ENCODE measurements at places on chromosomes 1 and 21.

DNA sequence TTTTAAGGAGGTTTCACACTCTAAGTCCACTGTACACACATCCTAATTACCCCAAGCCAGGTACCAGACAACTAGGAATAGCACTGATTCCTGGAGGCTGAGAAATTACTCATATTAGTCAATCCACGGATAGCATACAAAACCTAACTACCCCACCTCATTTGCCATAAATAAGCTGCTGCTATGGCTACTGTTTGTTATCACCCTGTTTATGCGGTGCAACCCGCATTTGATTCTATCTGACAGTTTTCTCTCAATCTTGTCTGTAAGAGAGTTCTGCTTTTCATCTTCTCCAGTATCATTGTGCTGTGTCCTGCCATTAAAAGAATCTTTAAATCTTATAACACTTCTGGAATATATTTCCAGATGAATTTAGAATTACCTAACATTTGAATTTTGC, 1496.5 kb downstream of the PLA2G4A start:
- DNase-seq = no peak

DNA sequence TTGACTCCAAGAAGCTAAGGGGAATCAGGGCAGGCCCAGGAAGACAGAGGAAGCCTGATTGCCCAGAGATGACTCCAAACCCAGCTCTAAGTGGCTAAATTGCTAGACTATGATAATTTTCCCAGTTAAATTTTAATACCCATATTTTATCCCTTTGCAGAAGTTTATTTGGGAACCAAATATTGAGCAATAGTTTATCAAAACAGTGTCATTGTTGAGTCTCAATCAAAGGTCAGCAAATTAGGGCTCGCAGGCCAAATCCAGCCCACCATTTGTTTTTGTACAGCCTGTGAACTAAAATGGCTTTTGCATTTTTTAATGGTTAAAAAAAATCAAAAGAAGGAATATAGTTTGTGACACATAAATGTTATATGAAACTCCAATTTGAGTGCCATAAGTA, 47.1 kb downstream of the LBR start:
- DNase-seq = no peak

- no peak for DNase-seq
These were observed 5.8 kb downstream of the KCNJ10 start for GRCh38 chr1:160064164-160064563.

DNA sequence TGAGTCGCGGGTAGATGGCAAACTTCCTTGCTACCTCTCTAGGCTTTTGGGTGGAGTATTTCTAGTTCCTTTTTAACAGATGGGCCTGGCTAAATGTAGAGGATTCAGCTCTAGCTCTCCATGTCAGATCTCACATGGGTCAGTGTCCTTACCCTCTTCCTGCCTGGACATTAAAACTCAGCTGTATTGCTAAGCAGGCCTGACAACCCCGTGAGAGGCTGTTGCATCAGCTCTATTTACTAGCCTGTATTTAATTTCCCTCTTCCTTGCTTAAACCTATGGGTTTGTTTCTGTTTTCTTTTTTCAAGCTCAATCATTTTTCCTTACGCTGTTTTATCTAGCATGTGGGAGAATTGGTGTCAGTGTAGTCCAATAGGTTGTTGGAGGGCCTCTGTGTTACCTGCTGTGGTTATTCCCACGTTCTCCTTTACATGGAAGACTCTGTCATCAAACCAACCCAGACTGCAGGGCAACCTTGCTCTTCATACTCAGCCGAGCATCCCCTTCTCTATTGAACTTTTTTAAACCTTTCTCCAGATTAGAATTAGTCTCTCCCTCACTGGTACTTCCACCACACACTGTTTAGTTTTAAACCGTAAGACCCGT, 79.5 kb upstream of the BACH1 start:
- no peak for DNase-seq

DNA sequence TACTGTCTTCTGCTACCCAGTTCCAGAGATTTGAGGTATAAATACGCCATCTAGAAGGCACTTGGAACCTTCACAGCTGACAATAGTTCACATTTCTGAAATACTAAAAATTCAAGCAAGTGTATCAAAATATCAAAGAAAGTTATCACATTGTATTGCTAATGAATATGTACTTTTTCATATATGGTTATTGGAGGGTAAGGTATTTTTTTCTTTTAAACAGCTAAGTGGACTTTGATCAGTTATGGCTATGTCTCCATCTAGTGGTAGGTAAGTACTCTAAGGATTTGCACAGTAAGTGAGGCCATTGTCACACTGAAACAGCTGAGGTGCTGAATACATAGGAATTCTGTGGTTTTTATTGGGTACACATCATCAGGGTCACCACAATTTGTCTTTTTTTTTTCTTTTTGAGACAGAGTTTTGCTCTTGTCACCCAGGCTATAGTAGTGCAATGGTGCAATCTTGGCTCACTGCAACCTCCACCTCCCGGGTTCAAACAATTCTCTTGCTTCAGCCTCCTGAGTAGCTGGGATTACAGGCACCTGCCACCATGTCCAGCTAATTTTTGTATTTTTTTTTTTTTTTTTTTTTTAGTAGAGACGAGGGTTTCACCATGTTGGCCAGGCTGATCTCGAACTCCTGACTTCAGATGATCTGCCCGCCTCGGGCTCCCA, 49.1 kb upstream of the CR2 start:
- DNase-seq = peak; percentile 9

- no peak for DNase-seq
These were observed 16.5 kb downstream of the CAMK2N1 start for GRCh38 chr1:20469406-20470076.

DNA sequence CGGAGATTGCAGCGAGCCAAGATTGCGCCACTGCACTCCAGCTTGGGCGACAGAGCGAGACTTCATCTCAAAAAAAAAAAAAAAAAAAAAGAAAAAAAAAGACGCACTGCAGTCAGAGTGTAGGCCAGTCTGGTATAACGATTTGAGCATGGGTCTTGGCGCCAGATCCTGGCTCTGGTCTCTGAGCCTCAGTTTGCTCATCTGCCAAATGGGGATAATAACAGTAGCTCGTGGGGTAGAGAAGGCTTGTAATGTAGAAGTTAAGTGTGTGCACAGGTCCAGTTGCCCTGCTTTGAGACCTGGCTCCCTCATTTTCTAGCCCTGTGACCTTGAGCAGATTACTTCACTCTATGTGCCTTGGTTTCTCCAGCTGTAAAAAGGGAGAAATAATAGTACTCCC, 26.3 kb upstream of the GRHL3 start:
- DNase-seq = no peak

GRCh38 chr1:8984990-8985389, 39.3 kb downstream of the CA6 start:
- DNase-seq = no peak

DNA sequence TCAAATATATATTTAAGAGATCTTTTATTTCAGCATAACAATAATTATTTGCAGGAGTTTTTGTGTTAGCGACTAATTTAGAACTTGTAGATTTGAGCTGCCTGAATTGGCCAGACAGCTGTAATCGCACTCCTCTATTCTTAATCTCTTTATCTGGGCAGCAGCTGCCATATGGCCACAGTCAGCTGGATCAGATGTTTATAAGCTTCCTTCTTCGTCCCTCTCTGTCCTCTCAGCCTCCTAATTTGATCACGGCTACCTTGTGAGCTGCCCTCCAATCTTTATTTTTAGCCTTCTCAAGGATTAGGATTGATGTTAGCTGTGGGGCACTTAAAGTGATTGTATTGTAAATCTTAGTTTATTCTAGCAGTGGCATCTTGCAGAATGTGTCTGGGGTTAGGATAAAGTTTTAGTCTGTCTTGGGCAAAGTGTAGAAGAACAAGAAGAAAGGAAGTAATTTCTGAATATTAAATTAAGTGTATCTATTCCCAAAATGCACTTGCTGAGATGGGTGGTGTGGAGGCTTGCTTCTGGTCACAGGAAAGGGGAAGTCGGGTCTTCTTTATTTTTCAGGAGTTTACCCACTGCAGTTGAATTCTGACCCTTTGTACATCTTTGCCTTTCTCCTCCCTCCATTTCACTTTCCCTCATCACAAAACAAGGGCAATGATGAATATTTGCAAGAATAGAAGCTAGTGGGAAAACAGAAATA, 1.1 kb downstream of the ZBTB18 start:
- DNase-seq = no peak

DNA sequence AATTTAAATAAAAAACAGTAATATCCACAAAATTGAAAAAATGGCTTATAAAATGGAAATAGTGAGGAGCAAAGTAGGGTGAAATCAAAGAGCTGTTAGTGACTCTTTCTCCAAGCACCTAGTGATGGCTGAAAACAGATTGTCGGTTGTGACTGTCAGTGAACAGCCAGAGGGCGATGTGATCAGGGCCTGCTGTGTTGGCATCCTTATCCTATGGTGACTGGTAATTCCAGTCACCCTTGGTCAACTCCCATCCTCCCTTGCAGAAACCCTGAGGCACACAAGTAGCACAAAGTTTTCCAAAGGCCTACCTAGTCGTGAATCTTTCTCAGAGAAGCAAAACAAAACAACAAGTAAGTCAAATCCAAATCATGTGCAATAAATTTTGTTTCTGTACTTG, 599.8 kb upstream of the CXADR start:
- no peak for DNase-seq

GRCh38 chr1:112599477-112599876, 19.5 kb downstream of the ST7L start:
- no peak for DNase-seq

DNA sequence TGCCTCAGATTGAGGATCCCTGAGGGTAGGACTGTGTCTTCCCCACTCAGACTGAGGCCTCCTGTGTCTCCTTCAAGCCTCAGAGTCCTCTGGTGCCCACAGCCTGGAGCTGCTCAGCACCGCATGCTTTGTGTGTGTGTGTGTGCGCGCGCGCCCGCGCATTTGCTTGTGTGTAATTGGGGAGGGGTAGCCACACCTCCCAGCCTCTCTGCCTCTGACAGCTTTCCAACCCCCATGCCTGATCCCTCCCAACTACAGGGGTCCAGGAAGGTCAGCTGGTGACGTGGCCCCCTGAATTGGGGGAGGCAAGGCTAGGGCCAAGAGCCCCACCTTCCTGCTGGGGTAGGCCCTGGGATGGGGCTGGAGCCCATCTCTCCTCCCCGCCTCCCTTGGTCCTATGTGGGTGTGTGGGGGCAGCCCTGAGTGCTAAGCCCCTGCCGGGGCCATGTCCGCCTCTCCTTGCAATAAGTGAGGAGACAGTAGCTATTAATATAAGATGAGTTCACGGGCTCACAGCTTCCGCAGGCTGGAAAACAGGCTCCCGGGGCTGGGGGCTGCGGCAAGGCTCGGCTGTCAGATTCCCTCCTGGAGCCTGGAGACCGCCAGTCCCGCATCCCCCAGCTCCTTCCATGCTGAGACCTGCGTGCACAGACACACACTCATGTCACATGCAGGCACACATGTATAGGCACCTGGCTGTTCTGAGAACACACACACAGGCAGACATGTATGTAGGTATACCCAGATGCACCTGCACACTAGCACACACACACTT, 7.0 kb downstream of the GPR3 start:
- no peak for DNase-seq
